NCI-H1417 (cell line): ENCODE measurements at places on chromosomes 1 and 21.

DNA sequence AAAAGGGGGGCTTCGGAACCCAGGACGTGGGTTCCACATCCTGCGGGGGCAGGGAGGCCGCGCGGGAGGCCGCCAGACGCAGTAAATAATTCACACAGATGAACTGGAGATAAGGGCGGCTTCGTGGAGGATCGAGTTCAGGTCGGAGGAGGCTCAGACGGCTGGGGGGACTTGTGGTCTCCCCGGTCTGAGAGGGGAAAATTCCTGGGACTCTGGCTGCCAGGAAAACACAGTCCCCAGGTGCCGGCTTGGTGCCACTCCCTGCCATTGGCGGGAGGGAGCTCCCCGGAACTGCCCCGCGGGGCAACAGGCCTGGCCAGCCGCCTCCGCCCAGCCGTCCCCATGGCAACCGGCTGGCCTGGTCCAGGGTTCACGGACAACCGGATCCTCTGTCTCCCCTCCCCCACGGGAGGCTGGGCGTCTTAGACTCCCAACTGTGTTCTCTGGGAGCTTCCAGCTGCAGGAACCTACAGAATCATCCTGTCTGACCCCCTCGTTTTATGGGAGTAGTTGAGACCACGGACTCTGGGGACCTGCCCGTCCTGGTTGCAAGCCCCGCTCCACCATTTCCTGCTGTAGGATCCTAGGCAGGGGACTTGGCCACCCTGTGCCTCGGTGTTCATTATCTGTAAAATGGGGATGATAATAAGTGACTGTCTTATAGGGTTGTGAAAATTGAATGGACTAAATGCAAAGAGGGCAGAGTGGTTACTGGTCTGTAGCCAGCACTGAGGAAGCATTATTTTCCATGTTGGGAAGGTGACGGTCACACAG is 9.6 kb downstream of the CAMK2N1 start:
- DNase-seq, result peak; percentile 84

GRCh38 chr21:25081096-25081495 is 526.2 kb downstream of the MRPL39 start:
- DNase-seq, result no peak

- no peak for DNase-seq
These were observed 37.6 kb downstream of the RUNX3 start for GRCh38 chr1:24892188-24893153.

GRCh38 chr21:31721381-31721780 is 10.5 kb downstream of the SCAF4 start:
- DNase-seq, result no peak

DNA sequence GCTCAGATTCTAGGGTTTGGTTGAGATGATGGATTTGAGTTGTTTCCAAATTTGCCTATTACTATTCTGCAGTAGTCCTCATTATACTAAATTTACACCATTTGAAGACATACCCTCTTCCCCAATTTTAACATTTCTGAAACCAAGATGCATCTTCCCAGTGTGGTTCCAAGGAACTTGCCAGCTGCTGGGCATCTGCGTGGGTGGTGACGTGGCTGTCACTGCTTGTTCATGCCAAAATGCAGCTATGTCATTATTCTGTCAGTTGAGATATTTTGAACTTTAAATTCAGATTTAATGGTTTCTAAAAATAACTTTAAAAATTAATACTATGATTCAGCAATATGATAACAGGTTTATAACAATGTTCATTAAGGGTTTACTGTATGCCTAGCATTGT is 1.2 kb downstream of the ZFP69 start:
- no peak for DNase-seq

- no peak for DNase-seq
These were observed 127.0 kb downstream of the PRDM16 start for GRCh38 chr1:3195966-3196515.

GRCh38 chr1:226603858-226604559 is 55.4 kb downstream of the STUM start:
- DNase-seq, result no peak

DNA sequence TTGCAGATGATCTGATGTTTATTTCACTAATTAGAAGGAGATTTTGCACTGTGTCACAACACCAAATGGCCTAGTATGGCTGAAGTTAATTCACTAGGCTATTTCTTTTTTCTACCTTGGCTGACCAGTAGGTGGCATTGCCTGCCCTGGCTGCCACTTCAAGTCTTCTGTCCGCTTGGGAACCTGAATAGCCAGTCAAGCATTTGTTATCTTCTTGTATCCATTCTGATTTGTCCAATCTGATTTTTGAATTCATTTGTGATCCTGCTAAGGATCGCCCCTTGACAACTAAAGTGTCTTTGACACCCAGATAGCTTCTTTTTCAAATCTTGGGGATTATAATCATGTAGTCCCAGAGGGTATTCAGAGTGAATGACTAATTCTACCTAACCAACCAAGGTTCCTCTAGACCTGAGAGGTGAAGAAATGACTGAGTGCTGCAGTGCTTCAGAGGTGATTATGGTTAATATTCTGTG is 99.4 kb downstream of the GIPC2 start:
- DNase-seq, result peak; percentile 79

GRCh38 chr1:232130815-232131480 is 499.0 kb downstream of the SIPA1L2 start:
- no peak for DNase-seq

DNA sequence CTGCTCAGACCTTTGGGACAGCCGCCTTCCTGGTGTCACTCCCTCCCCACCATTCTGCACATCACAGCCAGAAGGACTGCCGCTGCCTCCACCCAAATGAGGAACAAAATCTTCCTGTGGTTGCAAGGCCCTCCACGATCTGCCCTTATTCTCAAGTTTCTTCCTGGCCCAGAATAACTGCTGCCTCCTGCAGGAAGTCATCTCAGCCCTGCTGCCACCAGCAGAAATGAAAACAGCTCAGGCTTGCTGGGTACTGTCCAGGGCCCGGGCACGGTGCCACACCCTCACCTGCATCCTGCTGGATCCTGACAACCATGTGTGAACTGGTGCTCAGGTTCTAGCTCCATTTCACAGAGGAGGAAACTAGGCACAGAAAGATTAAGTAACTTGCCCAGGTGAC is 2.8 kb downstream of the CLDN19 start:
- no peak for DNase-seq
